ENCODE measurements at places on chromosomes 16 and 17. TPM values are rescaled to one million over a fixed set of nuclear protein-coding genes. Genes with fewer than 3 reads are reported as not detected.

DNA sequence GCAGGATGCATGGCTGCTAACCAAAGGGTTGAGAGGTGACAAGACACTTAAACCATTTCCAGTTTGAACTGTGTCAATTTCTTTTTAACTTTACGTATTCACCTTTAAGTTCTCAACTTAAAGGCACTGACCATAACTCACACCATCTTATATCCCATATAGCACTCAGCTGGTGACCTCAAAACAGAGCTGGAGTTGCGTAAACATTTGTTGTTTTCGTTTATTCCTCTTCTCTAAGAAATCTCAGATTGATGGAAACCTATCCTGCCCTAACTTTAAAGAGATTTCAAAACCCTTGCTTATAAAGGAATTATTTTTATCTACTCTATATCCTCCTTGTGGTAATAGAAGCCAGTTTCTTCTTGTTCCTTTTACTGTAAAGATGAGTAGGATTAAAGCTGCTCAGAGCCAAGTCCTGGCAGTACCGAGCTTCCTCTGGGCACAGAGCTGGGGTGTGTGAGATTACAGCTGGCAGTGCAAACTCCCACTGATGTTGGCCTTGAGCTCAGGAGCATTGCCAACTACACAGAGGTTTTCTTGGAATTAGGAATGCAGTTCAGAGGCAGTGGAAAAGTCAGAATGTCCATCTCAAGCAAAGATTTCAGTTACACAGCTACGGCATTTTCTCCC is 1.3 kb downstream of the KCTD2 start:
- DNase-seq, result no peak

DNA sequence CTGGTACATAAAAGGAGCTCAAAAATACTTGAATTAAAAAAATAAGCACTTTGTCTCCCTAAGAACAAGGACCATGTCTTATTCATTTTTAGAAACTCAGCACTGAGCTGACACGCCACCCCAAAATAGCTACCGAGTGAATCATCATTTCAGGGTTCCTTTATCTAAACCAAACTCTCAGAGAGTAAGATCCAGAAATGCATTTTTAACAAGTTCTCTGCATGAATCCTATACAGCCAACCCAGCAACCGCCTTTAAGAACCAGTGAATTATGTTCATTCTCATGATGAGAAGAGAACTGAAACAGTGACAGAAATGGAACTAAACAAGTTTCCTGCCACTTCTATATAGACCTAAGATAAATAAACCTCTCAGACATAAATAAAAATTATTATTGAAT is 8.7 kb downstream of the C16orf87 start:
- no peak for DNase-seq

GRCh38 chr17:74214484-74215341 is 1.3 kb downstream of the TTYH2 start:
- no peak for DNase-seq

DNA sequence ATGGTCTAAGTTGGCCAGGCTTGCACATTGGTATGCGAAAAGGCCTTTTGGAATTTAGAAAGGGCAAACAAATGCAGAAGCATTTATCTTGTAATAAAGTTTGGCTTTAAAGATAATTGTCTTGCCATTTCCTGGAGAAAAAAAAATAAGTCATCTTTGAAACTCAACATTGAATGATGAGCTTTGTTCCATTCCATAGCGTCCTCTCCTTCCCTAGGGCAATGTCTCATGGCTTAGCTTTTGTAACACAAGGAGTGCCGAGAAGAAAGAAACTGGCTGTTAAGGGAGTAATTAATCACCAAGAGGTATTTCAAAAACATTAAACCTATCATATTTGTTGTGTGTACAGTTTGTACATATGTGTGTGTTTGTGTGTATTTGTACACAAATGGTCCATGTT is 372.3 kb downstream of the NPIPA8 start:
- DNase-seq, result no peak

DNA sequence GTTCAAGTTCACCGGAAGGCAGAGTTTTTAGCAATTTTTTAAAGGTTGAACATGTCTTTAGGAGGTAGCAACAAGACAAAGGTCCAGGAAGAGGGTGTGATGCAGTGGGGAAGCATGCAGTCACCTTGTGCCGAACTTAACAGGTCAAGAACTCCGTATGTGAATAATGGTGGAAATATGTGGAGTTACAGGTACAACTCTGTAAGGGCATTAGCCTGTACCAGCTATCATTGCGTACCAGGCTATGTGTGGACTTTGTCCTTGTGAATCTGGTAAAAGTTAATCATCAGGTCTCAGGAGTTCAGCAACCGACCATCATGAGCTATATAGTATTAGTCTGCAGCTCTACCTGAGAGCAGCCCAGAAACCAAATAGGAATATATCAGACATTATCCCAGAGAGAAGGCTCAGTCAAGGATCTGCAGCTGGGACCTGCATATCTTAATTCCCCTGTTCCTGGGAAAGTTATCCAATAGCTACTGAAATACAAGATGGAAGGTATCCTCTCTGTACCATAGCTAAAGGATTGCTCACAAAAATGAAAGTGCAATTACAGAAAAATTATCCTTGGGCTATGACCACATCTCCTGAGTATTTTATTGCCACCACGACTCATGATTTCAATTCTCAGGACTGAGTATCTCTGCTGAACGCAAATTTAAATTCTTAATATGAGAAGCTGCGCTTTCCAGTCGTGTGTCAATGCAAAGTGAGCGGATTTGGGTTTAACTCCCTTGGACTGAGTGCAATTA is 469.3 kb downstream of the CDH13 start:
- no peak for DNase-seq

- peak; percentile 39 for DNase-seq
Measured at GRCh38 chr16:88383401-88384221, 852 bp downstream of the ZNF469 start.

DNA sequence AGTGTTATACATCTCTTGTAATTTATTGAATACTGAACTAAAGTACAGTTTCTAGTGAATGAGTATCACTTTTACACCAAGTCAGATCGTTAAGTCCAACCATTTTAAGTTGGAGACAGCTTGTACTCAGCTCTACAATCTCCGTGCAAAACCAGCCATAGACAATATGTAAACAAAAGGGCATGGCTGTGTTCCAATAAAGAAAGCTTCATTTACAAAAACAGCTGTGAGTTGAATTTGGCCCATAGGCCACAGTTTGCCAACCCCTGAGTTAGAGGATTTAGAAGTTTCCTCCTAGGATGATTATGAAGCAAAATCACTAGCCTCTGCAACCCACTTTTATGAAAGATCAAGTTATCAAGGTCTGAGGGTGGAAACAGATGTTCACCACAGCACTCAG is 105.7 kb upstream of the RCVRN start:
- no peak for DNase-seq

DNA sequence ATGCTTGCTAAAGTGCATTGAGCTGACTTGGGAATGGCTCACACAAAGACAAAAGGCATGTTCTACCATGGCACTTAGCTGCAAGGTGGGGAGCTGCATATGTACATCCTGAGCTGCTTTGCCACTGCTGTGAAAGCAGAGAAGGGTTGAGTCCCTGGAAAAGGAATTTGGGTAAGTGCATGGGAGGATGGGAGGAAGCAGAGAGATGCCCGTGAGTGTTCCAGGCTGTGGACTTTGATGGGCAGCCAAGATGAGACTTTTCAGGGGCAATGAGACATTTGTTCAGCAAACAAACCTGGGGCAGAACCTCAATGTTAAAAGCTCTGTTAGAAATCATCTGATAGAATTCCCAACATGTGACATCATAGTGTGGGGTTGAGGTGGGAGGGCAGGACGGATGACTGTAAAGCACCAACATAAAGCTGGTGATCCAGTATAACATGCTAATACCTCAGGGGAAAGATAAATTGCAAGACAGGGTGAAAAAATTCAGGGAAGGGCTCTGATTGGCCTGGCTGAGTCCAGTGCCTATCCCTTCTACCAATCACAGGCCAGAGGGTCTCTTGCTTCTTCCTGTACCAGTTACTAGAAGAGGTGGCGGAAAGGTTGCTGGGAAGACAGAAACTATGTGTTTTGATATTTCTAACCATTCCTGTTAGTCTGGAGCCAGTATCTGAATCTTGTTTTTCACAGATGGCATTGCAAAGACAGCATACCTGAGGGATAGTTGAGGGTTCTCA is 163.2 kb downstream of the UTP18 start:
- DNase-seq, result no peak

GRCh38 chr16:89598199-89598598 is 15.2 kb upstream of the DPEP1 start:
- DNase-seq, result no peak

GRCh38 chr17:29711588-29712385 is 89.1 kb upstream of the CORO6 start:
- DNase-seq, result no peak

DNA sequence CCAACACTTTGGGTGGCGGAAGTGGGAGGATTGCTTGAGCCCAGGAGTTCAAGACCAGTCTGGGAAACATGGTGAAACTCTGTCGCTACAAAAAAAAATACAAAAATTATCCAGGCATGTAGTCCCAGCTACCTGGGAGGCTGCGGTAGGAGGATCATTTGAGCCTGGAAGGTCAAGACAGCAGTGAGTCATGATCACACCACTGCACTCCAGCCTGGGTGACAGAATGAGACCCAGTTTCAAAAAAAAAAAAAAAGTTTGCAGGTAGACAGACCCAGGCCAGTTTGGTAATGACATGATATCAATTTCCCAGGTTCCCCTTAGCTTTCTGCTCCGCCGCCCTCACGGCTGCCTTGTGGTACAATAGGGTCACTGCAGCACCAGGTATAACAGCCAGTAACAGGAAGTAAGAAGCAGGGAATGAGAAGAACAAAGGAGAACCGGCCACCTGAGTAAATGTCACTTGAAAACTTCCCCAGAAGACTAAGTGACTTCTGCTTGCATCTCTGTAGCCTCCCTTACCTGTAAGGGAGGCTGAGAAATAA is 201.2 kb upstream of the HSBP1 start:
- DNase-seq, result no peak

DNA sequence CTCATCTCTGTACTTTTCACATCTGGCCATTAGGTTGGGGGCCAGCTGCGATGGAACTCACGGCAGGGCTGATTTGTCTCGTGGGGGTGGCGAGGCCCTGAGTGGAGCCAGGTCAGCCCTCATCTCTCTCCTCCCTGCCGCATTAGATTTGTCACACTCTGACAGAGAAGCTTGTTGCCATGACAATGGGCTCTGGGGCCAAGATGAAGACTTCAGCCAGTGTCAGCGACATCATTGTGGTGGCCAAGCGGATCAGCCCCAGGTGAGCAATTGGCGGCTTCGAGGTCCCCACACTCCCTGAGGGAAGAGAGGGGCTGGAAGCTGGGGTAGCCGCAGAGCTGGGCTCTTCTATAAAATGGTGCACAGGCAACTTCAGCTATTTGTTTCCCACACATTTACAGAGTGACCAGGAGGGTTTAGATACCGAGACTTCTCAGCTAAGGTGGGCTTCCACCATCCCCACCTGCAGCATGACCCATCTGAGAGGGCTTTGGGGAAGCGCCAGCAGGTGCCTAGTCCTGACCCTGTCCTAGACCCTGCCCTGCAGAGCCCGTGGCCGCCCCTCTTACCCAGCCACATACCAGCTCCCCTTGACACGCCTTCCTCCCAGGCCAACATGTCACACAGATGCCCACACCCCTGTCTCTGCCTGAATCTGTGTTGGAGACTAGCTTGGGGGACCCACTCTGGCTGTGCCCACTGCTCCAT is 8.4 kb downstream of the TMEM98 start:
- DNase-seq, result no peak

GRCh38 chr16:84955427-84955826 is 55.9 kb downstream of the ZDHHC7 start:
- DNase-seq, result no peak

GRCh38 chr16:19824216-19824615 is 60.4 kb downstream of the GPRC5B start:
- no peak for DNase-seq

GRCh38 chr16:63981639-63982038 is 1140.2 kb downstream of the CDH11 start:
- no peak for DNase-seq

GRCh38 chr17:58330997-58331814 is 2.6 kb upstream of the TSPOAP1 start:
- peak; percentile 82 for DNase-seq

GRCh38 chr16:2151188-2152091 is 3.0 kb downstream of the RAB26 start:
- DNase-seq, result peak; percentile 57

DNA sequence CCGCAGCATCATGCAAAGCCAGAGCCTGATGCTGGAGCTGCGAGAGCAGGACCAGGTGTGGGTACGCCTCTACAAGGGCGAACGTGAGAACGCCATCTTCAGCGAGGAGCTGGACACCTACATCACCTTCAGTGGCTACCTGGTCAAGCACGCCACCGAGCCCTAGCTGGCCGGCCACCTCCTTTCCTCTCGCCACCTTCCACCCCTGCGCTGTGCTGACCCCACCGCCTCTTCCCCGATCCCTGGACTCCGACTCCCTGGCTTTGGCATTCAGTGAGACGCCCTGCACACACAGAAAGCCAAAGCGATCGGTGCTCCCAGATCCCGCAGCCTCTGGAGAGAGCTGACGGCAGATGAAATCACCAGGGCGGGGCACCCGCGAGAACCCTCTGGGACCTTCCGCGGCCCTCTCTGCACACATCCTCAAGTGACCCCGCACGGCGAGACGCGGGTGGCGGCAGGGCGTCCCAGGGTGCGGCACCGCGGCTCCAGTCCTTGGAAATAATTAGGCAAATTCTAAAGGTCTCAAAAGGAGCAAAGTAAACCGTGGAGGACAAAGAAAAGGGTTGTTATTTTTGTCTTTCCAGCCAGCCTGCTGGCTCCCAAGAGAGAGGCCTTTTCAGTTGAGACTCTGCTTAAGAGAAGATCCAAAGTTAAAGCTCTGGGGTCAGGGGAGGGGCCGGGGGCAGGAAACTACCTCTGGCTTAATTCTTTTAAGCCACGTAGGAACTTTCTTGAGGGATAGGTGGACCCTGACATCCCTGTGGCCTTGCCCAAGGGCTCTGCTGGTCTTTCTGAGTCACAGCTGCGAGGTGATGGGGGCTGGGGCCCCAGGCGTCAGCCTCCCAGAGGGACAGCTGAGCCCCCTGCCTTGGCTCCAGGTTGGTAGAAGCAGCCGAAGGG is 24.2 kb downstream of the C1QTNF1 start:
- peak; percentile 44 for DNase-seq

DNA sequence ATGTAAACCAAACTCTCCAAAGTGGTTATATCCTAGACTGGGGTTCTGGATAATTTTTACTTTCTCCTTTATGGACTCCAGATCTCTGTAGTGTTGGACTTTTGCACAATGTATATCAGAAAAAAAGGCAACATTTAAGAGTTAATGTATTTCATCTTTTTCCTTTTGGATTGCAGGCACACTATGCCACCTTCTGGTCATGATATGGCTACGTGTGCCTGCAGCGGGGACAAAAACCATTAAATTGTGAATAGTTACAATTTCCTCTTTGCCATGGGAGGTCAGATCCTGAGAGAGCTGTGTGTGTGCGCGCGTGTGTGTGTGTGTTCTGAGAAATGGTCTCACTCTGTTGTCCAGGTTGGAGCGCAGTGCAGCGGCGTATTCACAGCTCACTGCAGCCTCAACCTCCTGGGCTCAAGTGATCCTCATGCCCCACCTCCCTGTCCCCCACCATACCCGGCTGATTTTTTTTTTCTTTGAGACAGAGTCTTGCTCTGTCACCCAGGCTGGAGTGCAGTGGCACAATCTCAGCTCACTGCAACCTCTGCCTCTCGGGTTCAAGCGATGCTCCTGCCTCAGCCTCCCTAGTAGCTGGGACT is 4.3 kb upstream of the SGF29 start:
- DNase-seq, result no peak

The KRT17 gene
- not detected for total RNA-seq

The MSI2 gene
- 60.0 TPM for total RNA-seq

The KCNH6 gene
- 0.64 TPM for total RNA-seq

The KIF18B gene
- 2.2 TPM for total RNA-seq

The ZNF624 gene
- total RNA-seq, result 7.2 TPM

The SCNN1G gene
- total RNA-seq, result 52.4 TPM

The KNOP1 gene
- 13.1 TPM for total RNA-seq

The GRAP gene
- 1.2 TPM for total RNA-seq

The KRT33A gene
- not detected for total RNA-seq

The CPHXL2 gene
- total RNA-seq, result not detected

Measured in mucosa of descending colon (tissue), 3 donors.